ENCODE measurements at places on chromosomes 6 and 20.
A peak's percentile ranks its signal among the peaks of the same experiment; 100 is the strongest.

GRCh38 chr20:10747019-10747418 is 73.2 kb upstream of the JAG1 start:
- DNase-seq, result no peak

DNA sequence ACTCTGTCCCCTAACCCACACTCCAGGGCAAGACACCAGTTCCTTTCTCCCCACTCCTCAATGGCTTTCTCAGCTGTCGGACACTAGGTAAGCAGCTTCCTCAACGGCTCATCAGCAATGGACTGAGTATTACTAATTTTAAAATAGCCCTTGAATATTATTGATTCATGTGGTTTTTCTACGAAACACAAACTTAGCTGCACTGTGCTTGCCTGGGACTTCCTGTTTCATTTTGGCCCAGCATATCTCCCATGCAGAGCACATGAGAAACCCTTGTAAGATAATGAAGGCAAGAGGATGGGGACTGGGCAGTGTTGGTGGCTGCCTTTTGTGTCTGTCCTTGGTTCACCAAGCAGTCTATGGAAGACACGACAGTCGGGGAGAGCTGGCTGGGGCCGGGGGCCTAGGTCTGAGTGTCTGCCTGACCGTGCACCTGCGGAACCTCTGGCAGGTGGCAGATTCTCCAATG is 48.9 kb downstream of the RNASET2 start:
- DNase-seq, result no peak

DNA sequence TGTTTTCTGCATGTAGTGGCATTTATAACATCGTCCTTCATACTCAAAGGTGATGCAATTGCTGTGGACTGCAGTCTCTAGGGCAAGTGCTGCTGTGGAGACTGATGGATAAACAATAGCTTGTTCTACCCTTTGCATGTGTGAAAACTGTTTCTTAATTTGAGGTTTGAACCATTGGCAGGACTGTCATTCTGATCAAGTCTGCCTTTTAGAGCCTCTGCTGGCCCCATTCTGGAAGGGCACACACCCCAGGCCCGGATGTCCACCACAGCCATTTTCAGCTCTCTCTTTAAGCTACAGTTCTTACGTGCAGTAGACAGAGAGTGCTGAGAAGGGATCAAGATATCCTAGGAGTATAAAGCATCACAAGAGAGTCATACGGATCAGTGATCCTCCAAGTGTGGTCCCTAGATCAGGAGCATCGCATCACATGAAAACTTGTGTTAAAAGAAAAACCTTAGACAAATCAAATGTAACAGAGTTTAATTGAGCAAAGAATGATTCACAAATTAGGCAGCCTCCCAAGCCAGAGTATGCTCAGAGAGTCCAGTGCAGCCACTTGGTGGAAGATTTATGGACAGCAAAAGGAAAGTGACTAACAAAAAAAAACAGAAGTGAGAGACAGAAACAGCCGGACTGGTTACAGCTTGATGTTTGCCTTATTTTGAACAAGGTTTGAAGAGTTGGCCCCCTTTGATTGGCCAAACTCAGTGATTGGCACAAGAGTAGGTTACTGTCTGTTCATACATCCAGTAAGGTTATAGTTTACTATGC is 52.0 kb downstream of the FRK start:
- DNase-seq, result peak; percentile 79

DNA sequence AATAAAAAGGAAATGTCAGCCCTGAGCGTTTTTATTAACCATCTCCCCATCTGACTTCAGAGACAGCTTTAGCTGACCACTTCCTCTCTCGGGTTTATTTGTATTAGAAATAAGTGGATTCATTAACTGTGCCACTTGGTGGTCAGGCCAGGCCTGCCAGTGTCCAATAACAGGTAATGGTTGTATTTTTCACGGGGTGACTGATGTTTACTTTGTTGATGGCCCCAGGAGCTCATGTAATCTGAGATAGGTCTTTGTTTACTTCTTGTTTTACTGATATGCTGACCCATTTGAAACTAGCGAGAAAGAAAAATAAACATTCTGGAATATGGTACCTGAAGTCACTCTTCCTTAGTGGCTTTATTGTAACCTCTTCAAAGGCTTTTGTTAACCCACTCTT is 504.3 kb upstream of the SLC35B3 start:
- no peak for DNase-seq

- DNase-seq, result peak; percentile 77
Measured at GRCh38 chr6:107811591-107812218, 12.4 kb downstream of the SCML4 start.

Data from fibroblast of skin of back (primary cell).